ENCODE measurements at places on chromosomes 1 and 21.

DNA sequence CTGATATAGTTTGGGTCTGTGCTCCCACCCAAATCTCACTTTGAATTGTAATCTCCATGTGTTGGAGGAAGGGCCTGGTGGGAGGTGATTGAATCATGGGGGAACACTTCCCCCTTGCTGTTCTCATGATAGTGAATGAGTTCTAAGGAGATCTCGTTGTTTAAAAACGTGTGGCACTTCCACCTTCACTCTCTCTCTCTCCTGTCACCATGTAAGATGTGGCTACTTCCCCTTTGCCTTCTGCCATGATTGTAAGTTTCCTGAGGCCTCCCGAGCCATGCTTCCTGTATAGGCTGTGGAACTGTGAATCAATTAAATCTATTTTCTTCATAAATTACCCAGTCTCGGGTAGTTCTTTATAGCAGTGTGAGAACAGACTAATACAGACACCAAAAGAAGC, 40.4 kb downstream of the FRRS1 start:
- DNase-seq, result no peak

- peak; percentile 4 for DNase-seq
Measured at GRCh38 chr1:25148673-25149300, 83.5 kb downstream of the SYF2 start.

DNA sequence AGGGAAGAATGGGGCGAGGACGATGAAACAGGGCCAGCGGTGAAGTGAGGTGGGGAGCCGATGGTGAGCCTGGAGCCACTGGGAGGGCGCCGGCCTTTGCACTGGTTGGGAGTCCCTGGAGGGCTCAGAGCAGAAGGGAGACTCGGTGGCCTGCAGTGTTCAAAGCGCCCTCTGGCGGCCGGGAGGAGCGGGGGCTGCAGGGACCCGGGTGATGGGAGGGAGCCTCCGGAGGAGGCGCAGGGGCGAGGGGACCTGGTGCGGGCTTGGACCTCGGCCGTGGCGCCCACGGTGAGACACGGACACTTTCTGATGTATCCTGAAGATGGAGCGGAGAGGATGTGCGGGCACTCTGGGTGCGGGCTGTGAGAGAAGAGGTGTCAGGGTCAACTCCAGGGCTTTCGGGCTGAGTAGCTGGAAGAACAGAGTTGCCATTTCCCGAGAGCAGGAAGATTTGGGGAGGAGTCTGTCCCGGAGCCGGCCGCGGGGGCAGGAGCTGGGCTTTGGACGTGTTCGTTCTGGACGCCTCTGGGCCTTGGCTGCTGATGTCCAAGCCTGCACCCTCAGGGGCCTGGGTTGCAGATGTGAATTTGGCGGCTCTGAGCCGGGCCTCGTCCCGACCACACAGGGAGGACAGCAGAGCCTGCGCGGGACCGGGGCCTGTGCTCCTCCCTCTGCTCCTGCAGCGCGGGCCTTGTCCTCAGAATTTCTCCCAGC, 29.7 kb downstream of the HEYL start:
- peak; percentile 40 for DNase-seq

- DNase-seq, result no peak
Measured at GRCh38 chr1:99176753-99177152, 87.5 kb upstream of the PLPPR4 start.

DNA sequence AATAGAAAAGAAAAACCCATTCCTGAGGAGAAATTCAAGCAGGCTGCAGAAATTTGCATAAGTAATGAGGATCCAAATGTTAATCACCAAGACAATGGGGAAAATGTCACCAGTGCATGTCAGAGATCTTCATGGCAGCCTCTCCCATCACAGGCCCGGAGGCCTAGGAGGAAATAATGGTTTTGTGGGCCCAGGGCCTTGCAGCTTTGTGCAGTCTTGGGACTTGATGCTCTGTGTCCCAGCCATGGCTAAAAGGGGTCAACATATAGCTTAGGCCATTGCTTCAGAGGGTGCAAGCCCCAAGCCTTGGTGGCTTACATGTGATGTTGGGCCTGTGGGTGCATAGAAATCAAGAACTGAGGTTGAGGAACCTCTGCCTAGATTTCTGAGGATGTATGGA, 22.7 kb downstream of the RAB3GAP2 start:
- no peak for DNase-seq

- peak; percentile 38 for DNase-seq
Measured at GRCh38 chr1:18100491-18101063, 7.0 kb upstream of the IGSF21 start.

GRCh38 chr1:114075105-114075504, 78.6 kb downstream of the SYT6 start:
- no peak for DNase-seq

DNA sequence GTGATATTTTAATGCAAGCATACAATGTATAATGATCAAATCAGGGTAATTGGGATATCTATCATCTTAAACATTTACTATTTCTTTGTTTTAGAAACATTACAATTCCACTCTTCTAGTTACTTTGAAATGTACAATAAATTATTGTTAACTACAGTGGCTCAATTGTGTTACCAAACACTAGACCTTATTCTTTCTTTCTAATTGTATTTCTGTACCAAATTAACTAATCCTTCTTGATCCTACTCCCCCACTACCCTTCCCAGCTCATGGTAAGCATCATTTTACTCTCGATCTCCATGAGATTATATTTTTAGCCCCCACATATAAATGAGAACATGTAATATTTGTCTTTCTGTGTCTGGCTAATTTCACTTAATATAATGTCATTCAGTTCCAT, 95.0 kb upstream of the MROH9 start:
- DNase-seq, result no peak

DNA sequence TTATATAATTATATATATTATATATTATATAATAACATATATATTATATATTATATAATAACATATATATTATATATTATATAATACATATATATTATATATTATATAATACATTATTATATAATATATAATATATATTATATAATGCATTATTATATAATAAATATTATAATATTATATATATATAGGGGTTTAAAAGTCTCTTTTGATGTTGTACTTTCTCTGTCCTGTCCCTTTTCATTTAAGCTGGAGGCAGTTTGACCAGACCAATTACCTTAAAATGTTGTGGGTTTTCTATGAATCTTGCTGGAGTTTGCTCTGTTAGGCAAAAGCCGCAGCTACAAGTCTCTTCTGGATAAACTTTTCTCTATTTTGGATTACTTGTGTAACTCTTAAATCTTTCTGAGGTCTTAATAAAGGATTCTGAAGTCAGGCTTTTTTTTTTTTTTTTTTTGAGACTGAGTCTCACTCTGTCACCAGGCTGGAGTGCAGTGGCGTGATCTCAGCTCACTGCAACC, 22.2 kb upstream of the KIF1B start:
- no peak for DNase-seq

GRCh38 chr1:5944154-5944842, 47.9 kb downstream of the NPHP4 start:
- DNase-seq, result no peak

DNA sequence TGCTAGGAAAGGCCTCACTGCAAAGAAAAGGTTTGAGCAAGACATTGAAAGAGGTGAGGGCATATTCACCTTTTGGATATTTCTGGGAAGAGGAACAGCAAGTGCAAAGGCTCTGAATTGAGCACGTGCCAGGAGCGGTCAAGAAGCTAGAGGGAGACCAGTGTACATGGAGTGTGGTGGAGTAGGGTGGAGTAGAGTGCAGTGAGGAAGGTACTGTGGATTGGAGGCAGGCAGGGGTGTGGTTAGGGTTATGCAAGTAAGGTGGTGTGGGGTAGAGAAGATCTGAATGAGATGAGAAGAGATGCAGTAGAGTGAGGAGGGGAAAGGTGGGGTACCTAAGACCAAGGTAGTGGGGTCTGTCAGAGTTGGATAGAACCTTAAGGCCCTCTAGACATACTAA, 119.6 kb downstream of the OMA1 start:
- no peak for DNase-seq

DNA sequence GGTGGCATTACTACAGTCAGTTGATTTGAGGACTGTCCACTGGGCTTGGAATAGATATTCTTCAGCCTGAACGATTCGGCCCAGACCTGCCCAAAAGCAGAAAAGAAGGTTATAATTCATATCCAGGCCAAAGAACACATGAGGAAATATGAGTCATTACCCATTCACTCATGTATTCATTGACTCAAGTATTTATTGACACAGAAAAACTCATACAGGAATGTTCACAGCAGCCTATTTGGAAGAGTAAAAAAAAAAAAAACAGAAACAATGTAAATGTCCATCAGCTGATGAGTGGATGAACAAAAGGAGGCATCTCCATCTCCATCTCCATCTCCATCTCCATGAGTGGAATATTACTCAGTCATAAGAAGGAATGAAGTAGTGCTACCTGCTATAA, 15.9 kb downstream of the ZMYND12 start:
- no peak for DNase-seq

DNA sequence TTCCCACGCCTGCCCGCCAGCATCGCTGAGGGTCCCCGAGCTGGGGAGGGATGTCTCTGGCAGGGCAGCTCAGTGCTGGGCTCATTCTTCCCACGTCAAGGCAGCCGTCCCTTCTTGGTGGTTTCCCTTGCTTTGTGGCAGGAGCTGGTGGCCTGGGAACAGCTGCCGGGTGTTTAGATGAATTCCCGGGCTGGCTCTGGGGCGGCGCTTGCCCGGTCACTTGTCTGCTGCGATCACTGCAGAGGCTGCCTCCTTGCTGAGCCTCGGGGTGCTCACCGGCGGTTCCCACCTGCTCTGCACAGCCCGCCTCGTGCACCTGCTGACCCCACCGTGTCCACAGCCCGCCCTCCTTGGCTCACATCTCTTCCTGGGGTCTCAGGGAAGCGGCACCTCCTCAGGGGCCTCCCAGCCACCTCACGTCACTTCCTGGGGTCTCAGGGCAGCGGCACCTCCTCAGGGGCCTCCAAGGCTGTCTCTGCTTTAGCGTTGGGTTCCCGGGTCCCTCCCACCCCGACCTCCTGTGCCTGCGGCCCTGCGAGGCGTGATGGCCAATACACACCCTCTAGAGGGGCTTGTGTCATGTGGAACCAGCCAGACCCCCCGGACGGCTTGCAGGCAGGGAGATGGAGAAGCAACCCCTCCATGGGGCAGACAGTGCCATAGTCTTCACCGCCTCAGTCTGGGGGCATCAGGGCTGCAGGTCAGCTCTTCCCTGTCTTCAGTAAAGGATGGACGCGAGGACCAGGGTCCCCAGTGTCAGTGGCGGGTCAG, 13.5 kb downstream of the COL18A1 start:
- DNase-seq, result no peak

DNA sequence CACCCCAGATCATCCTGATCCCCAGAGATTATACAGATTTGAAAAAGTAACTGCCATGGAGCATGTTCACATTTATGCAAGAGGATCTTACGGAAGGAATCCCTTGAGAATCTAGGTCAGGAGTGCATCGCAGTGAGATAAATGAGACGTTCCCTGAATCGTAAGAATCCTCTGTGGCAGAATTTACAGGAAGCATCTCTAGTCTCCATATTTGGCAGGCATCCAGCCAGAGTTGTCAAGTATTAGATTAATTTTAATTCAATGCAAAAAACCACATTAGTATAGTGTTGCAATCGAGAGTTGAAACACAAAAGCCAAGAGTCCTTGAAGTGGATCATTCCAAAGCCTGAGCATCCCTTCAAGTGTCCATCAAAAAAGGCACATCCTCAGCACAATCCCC, 100.8 kb downstream of the RRAGC start:
- DNase-seq, result no peak

- DNase-seq, result no peak
Measured at GRCh38 chr21:44618909-44619308, 7.0 kb downstream of the KRTAP10-8 start.

GRCh38 chr1:7989762-7990428, 28.4 kb downstream of the PARK7 start:
- DNase-seq, result no peak

- DNase-seq, result no peak
Measured at GRCh38 chr1:175331891-175332290, 139.3 kb upstream of the KIAA0040 start.

DNA sequence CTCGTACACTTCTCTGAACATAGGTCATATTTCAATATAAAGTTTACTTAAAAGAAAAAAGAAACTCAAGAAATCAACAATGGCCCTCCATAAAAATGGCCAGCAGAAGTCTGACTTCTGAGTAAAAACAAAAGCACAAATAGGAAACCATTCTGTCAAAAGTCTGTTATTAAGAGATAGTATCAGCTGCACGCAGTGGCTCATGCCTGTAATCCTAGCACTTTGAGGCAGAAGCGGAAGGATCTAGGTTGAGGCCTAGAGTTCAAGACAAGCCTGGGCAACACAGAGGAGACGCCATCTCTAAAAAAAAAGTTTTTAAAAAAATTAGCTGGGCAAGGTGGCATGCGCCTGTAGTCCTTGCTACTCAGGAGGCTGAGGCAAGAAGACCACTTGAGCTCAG, 67.3 kb downstream of the PUM1 start:
- no peak for DNase-seq

- DNase-seq, result no peak
Measured at GRCh38 chr1:238254935-238255334, 364.2 kb upstream of the ZP4 start.

DNA sequence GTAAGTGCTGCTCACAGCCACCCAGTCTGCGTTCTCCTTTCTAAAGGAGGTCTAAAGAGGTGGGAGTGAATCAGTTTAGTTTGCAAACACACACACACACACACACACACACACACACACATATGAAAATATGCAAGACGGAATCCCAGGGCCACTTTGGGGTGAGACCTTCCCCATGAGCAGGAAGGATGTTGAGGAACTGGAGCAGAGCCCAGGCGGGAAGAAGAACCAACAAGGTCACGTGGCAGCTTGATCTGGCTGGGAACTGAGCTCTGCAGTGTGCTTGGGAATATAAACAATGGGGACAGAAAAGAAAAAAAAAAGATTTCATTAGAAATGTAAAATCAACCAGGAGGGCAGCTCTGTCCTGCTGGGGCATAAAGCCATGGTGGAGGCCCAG, 32.6 kb downstream of the OR2G3 start:
- no peak for DNase-seq

DNA sequence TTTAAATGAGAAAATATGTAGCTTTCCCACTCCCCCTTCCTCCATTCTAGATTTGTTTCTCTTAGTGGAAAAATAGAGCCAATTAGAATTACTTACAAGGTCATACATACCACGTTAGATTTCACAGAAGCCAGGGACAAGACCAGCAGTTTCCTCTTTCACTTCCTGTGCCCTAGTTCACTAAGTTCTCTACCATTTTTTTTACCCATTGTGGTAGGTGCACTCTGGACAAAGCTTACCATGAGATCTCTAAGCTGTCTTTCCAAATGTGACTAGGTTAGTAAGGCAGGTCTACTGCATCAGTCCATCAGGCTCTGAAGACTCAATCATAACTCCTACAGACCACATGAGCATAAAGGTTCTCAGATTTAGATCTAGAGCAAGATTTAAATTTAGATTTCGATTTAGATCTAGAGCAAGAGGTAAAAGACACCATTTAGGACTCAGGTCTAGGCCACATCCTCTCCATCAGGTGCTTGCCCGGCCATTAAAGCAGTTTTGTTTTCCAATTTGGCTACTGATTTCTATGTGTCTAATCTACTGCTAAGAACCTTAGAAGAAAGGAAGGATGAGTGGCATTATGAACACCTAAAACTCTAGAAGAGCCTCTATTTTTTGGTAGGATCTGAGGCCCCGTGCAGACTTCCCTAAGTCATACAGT, 235.3 kb downstream of the FAF1 start:
- no peak for DNase-seq

GRCh38 chr1:151773702-151774101, 10.4 kb upstream of the MRPL9 start:
- no peak for DNase-seq

Data from NCI-H460 (cell line).